ENCODE measurements at places on chromosomes 12 and 14.

- no peak for DNase-seq
Measured at GRCh38 chr12:75809746-75810145, 221.8 kb downstream of the PHLDA1 start.

- no peak for DNase-seq
Measured at GRCh38 chr12:76518699-76519098, 40.9 kb downstream of the OSBPL8 start.

DNA sequence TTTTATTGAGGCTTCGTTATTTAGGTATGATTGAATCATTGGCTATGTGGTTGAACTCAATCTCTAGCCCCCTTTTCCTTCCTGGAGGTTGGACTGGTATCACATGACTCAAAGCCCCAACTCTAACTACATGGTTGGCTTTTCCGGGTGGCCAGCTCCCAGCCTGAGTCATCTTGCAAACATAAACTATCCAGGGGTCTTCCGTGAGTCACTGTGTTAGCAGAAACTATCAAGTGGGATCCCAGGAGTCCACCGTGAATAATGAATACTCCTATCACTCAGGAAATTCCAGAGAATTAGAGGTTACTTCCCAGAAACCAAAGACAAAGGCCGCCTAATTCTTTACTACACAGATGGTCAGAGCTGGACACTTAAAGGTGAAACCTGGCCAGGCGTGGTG is 19.7 kb upstream of the PLEKHD1 start:
- DNase-seq: no peak

- no peak for DNase-seq
Measured at GRCh38 chr12:102421802-102422583, 58.4 kb downstream of the IGF1 start.

DNA sequence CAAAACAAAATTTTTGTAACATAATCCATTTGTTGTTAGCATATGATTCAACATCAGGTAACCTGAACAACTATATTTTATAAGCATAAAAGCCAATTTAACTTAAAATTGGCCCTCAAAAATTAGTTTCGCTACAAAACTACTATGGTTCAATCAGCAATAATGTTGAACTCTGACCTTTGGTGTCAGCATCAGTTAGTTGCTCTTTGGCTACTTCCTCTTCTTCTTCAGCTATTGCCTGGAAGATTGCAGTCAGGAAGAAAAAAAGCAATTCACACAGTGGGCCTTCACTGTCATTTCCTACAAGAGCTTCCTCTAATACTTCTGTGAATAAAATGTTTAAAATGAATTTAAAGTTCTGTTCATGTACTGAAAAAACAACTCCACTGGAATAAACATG is 78.2 kb upstream of the CFL2 start:
- no peak for DNase-seq

DNA sequence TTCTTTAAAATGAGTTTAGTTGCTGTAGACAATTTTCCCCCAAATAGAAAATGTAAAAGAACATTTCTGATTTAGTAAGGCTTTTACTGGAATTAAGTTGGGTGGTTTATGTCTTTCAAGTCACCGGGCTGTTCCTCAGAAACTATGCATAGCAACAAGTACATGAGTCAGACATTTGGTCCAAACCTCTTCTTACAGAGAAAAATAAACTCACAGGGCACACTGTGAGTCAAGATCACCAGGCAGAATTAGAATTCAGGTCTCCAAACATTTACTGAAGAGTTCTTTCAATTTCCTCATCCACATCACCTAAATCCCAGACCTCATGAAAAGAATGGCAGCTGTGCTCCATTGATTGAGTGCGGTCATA is 476.1 kb upstream of the SOX5 start:
- DNase-seq: no peak

Measured in activated CD8-positive, alpha-beta memory T cell treated with anti-CD3 and anti-CD28 coated beads, Interleukin-2, amount 50 U/mL, for 48 hours (primary cell).